ENCODE measurements at places on chromosomes 12 and 14.

DNA sequence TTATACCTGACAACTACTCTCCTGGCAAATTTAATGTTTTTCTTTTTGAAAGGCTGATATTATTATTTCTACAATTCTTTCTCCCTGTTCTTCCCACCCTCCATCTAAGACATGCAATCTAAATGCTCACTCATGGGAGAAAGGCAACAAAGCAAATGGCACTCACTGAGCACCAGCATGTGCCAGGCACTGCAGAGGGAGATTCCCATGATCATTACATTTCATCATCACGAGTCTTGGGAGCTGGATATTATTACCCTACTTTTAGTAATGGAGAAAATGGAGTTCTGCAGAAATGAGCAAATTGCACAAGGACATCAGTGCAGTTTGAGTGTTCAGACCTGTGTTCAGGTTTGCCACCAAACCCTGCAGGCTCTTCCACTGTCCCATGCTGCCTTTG lies 27.9 kb downstream of the PPM1H start:
- no peak for DNase-seq

DNA sequence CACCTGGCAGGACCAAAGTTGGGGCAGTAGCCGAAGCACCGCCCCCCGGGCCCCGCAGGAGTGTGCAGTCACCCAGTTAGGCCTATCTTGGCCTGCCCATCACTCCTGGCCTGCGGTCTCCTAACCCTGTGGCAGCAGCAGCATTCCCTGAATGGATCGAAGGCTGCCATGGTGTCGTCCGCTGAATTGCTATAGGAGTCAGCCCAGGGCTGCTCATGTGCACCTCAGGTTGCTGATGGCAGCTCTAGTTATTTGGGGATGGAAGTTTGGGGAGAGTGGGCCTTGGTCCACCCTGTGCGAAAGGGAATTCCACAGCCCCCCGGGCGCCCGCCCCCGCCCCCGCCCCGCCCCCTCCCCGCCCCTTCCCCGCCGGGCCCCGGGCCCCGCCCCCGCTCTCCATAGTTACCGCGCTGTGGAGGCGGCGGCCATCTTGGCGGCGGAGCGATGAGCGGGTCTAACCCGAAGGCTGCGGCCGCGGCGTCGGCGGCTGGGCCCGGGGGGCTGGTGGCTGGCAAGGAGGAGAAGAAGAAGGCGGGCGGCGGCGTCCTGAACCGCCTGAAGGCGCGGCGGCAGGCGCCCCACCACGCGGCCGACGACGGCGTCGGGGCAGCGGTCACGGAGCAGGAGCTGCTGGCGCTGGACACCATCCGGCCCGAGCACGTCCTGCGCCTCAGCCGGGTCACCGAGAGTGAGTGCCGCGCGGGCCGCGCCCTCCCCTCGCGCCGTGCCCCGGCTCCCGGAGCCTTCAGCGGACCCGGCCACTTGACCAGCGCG lies at the start of gene UNC119B:
UNC119B (plus strand) TSS at position 428 of the 774 bp plus-strand sequence; CDS start at position 445, 17 bp downstream.
- DNase-seq, result peak; percentile 87

GRCh38 chr14:90159688-90160087 lies 96.7 kb upstream of the PSMC1 start:
- no peak for DNase-seq

- no peak for DNase-seq
These were observed 10.6 kb upstream of the NCOR2 start for GRCh38 chr12:124577986-124578385.

DNA sequence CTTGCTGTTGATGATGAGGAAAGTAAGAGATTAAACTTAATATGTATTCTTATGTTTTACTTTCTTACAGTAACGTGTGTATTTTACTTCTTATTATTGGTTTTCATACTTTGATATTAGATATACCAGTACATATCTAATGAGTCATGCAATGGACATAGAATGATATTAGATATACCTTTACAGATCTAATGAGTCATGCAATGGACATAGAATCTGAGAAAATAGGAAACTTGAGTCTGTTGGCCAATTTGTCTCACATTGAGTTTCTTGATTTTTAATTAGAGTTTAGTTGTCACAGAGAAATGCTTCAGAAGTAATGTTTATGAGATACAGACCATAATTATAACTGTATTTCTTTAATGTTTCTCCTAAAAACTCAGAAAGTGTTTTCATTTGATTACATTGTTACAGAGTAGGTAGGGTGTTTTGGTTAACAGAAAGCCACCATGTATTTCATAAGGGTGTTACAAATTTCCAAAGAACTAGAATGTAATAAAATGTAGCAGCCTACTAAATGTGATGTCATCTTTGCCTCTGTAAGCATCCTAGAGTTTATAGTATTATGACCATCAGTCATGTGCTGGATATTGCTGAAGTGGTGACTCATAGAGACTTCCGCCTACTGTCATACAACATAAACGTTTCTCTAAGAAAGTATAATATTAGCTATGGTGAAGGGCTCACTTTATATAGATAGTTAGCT lies 3.0 kb downstream of the GAS2L3 start:
- DNase-seq, result no peak

GRCh38 chr14:22314183-22314820 lies 274.7 kb downstream of the DAD1 start:
- peak; percentile 37 for DNase-seq

GRCh38 chr12:8471090-8471489 lies 15.3 kb downstream of the CLEC6A start:
- DNase-seq, result no peak

- DNase-seq, result no peak
These were observed 20.1 kb upstream of the TBK1 start for GRCh38 chr12:64431791-64432190.

DNA sequence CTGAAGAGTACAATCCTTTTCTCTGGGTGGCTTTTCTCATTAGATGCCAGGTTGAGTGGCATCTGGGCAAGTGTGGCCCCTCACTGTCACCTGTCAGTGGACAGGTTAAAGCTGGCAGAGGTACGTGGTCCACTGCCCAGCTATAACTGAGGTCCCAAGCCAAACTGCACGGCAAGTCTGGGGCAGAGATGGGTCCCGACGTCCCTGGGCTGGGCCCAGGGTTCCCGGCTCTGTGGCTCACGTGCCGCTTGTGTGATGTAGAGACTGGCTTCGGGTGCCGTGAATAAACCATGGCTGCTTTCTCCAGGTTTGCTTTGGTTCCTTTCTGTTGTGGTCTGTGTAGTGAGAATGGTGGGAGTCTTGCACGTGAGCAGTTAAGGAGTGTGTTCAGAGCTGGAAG lies 77.7 kb downstream of the WDR20 start:
- DNase-seq, result no peak

DNA sequence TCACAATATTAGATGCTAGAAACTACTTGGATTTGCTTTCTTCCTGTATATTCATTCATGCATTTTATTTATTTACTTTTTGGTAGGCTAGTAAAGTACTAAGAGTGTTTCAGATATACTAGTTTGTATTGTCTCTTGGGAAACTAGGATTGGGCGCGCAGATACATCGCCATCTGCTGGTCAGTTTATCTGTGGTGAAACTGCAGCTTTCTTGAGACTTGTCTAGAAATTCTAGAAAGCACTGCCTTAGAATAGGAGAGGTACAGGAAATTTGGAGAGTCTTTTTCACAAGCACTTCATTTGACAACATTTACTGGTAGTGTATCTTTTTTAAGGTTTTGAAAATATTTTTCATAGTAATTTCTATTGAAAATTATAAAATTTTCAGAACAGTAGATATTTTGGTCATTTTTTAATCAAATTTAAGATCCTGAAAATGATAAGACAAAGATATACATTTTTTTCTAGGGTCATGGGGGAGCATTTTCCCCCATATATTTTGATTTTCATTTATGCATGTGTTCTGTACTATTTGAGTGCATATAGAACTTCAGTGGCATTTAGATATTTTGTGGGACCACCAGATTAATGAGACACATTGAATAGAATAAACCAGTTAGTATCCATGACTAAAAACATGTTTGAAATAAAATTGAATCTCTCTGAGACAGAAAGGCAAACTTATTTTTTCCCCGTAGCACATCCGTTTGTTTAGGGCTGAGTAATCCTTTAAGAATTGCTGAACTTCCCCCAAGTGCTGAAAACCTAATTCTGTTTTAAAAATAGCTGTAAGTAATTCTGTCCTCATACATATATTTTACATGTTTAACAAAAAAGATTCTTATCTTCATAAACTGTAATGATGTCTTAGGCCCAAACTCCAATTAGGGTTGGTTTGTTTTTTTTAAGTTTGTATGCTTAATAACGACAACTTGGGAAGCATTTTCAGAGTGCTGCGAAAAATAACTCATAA lies 44.5 kb downstream of the SLC38A6 start:
- DNase-seq, result peak; percentile 52

DNA sequence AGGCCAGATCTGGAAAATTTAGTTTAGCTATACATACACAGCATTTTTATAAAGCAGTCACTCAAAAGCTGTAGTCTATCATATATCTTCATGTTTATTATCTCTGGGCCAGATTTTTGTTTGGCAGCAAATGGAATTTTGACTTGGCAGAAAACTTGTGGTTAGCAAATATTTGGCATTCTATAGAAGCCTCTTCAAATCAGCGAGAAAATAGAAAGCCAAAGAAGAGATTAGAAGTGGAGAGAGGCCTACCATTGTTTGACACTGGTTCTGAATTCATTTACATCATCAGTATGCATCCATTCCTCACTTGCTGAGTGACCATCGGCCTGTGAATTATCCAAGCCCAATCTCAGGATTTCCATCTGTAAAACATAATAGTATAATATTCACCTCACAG lies 1077.6 kb downstream of the GALC start:
- DNase-seq, result no peak

DNA sequence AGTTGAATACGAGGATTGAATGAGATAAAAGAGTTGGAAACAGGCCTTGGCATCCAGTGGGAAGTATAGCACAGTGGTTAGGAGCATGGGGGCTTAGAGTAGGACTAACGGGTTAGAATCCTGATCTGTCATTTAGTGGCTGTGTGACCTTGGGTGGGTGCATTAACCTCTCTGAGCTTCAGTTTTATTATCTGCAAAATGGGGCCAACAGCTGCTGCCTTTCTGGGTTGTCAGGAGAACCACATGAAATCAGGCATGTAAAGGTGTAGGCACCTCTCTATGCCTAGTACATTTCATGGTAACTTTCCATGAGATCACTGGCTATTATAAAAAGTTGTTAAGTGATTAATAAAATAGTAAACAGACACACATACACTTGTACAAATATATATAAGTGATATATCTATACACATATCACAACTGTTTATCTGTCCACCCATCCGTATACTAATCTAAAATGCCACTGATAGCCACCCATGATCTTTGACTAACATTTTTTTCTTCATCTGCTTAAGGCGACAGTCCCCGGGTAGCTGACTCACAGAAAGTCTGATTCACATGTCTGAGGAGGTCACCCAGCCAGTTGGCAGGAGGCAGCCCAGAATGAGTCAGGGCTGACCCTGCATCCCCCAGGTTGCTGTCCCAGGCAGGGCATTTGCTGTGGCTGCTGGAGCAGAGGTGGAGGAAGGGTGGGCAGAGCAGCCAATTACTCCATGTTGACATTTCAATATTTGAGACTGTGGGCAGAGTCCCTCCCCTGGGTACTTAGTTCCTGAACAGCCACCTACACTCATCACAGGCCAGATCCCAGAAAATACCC lies 125.6 kb upstream of the NOS1 start:
- peak; percentile 22 for DNase-seq

- peak; percentile 86 for DNase-seq
These were observed 9.2 kb downstream of the DGKA start for GRCh38 chr12:55940065-55940732.

- DNase-seq, result no peak
These were observed 132.7 kb upstream of the DYRK2 start for GRCh38 chr12:67515679-67516340.

- DNase-seq, result no peak
These were observed 61.4 kb upstream of the SCN8A start for GRCh38 chr12:51529651-51529970.

- no peak for DNase-seq
These were observed 152.1 kb upstream of the GSC start for GRCh38 chr14:94921882-94922585.

DNA sequence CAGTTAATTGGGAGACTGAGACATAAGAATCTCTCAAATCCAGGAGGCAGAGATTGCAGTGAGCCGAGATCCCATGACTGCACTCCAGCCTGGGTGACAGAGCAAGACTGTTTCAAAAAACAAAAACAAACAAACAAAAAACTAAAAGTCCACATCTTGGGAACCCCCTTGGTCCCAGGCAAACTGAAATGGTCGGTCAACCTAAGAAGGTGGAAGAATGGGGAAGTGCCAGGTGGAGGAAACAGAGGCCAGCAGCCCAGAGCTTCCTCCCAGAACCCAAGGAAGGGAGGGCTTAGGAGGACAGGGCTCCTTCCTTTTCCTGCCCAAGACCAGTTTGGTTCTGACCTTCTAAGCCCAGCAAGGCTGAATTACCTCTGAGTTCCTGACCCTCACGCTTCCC lies 121.0 kb upstream of the FUT8 start:
- DNase-seq, result no peak

DNA sequence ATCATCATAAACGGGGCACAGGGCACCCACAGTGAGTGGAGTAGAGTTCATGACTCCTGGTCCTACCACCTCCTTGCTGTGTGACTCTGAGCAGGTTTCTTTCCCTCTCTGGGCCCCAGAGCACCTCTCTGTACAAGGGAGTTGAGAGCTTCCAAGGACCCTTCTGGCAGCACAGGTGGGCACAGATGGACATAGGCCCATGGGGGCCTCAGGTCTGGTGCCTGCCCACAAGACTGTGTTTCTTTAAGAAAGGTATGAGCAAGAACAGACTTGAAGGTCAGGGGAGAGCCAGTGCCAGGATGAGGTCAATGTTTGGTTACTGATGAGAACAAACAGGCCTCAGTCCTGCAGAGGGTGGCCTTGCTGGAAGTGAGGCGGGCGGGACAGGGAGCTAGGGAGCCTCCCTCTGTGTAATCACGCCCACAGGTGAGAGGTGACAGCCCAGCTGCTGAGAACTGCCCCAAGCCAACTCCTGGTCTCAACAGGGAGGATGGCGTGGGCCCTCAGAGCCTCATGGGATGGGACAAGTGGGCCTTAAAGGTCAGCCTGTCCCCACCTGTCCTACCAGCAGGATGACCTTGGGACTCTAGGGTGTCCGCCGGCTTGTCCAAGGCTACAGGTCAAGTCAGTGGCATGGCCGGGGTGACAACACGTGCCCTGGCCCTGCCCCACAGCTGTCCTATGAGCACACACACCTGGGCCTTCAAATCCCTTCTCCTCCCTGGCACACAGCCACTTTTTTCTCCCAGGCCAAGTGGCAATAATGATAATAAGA lies 49.1 kb downstream of the CCDC85C start:
- DNase-seq, result no peak

DNA sequence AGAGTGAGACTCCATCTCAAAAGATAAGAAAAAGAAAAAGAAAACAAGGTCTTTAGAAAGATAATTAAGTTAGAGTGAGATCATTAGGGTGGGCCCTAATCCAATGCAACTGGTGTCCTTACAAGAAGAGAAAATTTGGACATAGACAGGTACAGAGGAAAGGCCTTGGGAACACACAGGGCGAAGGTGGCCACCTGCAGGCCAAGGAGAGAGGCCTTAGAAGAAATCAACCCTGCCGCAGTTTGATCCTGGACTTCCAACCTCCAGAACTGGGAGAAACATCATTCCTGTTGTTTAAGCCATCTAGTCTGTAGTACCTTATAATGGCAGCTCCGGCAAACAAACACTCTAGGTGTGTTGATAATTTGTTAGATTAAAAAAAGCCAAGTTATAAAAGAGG lies 491.9 kb downstream of the MED13L start:
- no peak for DNase-seq

- peak; percentile 76 for DNase-seq
These were observed 27.4 kb upstream of the METAP2 start for GRCh38 chr12:95446506-95446900.
